ENCODE measurements at places on chromosomes 2 and 18. TPM values are rescaled to one million over a fixed set of nuclear protein-coding genes. Genes with fewer than 3 reads are reported as not detected.

The TBR1 gene
- not detected for total RNA-seq

DNA sequence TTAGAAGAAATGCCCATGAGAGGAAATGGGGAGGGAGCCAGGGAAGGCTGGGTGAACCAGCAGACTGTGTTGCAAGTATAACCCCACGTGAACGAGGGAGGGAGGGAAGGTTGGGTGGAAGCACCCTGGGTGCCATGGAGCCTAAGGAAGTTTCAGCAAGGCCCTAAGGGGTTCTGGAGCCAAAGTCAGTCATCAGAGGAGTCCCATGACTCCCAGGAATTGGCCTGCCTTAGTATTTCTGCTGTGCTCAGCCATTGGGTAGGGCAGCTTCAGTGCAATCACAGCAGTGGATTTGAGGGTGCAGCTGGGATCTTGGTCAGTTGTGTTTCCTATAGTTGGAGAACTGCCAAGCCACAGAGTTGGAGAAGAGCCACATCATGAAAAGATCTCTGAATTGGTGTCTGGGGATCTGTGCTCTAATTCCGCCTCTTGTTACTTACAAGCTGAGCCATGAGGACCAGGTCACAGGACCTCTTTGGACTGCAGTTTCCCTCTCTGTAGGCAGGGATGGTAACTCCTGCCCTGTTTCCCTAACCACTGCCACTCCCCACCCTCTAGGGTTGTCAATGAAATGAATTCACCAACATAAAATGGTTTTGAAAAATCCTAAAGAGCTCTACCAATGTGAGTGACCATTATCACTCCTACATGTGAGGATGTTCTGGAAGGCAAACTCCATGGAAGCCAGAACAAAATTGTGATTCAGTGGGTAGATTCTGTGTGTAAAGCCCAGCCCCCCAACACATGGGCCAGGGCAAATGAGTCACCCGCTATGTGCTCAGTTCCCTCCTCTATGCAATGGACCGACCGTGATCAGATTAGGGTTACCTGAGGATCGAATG lies 108.9 kb downstream of the CLIP4 start:
- no peak for DNase-seq

The RNMT gene
- total RNA-seq = 61.8 TPM

GRCh38 chr2:179050755-179051154 lies 818 bp upstream of the CCDC141 start:
- DNase-seq = no peak

The COLEC11 gene
- total RNA-seq = not detected

GRCh38 chr18:79914614-79915160 lies 36.8 kb downstream of the SLC66A2 start:
- peak; percentile 42 for DNase-seq

The RASGRP3 gene
- total RNA-seq = not detected

DNA sequence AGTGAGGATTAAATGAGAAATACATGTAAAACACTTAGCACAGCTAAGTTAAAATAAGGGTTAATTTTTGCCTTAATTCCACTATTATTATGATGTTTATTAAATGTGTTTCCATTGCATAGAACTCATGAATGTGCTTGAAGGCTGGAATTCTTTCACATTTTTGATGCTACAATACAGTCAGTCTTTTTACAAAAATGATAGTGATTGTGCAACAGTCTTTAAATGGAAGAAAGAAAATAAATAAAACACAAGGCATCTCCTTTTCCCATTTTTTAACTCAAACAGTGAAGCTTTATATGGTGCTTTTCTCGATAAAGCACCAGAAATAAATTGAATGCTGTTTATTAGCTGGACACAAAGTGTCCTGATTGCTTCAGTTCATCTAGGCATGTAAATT lies 123.9 kb downstream of the MAP2 start:
- no peak for DNase-seq

The UGT1A6 gene
- total RNA-seq = not detected

The OTX1 gene
- total RNA-seq = 0.13 TPM

DNA sequence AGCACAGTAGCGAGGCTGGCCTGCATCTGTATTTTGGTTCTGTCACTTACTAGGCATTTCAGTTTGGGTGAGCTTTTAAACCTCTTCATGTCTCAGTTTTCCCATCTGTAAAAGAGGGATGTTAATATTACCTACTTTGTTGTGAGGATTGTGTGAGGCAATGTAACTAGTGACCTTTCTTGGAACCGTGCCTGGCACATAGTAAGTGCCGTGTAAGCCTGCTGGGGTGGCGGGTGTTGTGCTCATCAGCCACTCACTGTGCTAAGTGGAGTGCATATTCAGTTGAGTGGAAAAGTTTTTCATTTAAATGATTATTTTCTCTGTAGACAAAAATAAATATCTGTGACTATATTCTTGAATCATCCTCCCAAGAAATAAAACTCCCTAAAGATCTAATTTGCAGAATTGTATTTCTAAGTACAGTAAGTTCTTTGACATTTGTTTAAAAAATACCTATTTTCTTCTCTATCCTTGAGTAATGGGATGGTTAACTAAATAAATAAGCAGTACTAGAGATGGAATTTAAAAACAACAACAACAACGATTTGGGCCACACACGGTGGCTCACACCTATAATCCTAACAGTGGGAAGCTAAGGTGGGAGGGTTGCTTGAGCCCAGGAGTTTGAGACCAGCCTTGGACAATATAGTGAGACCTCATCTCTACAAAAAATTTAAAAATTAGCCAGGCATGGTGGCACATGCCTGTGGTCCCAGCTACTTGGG lies 56.7 kb downstream of the MALT1 start:
- DNase-seq = no peak

The SNORC gene
- total RNA-seq = 0.61 TPM

The ZFP36L2 gene
- total RNA-seq = 105 TPM

DNA sequence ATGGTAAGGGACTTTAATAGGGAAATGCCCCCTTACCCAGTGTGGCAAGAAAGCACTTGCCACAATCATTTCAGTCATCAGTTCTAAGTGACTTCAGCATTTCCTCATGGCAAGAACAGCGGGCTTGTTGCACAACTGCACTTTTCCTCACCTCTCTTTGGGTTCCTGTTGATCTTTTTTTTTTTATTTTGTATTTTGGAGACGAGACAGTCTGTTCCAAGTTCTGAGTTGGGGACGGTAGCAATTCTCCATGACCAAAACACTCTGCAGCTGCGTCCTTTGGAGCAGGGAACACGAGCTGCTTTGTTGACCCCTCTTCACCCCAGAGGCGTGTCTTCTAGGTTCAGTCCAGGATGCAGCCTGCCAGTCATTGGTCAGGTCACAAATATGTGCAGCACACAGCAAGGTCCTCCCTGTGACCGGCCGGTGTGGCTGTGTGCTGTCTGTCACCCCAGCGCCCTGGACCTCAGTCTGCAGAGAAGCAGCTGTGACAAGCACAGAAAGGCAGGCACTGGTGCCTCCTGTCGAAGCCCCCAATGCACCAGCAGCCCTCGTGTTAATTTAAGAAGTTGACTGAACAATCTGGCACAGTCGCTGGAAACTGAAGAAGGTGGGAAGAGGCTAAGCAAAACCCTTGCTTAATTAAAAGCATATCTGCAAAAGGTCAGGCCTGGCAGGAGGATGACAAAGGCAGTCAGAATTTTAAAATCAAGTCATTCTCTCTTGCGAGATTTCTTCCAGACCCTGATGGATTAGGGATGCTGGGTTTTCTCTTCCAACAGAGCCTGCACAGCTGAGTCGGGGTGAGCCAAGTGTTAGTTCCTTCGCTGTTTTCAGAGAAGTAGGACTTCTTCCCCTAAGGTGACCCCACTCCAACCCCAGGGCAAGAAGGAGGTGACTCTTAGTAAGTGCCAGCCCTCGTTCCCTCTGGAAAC lies 96.7 kb upstream of the COPS8 start:
- no peak for DNase-seq

- DNase-seq = no peak
These were observed 77.8 kb upstream of the ZNF397 start for GRCh38 chr18:35163014-35163539.

- DNase-seq = no peak
These were observed 47.7 kb upstream of the WDR75 start for GRCh38 chr2:189393440-189394111.

The OXER1 gene
- total RNA-seq = 1.6 TPM

DNA sequence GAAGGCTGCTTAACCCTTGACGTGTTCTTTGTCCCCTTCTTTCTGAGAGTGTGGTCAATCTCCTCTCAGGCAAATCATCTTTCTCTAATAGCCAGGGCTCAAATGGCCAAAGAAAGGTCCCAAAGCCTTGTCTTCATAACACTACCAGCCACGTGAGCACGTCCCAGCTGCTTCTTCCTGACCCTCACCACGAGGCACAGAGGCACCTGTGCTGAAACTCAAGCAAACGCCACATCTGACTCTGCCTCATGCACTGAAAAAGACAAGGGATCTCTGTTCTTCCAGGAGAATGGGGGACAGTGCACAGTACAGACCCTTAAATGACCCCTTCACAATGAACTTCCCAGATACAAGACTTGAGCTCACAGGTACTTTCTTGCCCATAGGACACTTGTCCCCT lies 31.8 kb downstream of the BCL11A start:
- DNase-seq = no peak

DNA sequence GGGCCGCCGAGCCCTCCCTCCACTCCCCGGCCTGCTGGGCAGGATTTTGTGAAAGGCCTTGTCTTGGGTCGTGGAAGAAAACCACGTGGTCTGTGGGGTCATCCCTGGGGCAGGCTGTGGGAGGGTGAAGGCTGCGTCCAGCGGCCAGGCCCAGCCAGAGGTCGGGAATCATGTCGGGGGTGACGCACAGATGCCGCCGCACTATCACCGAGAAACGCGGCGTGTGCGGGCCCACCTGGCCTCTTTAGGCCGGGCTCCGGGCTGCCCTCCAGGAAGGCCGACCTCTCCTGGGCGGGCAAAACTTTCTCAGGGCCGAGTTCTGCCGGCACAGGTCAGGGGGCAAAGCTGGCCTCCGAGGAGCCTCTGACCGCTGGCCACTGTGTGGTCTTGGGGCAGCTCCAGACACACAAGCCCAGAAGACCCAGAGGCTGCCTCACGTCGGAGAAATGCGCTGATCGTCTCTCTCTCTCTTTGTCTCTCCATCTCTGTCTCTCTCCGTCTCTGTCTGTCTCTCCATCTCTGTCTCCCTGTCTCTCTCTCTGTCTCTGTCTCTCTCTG lies 28.4 kb downstream of the NFATC1 start:
- no peak for DNase-seq
